A549 (cell line): ENCODE measurements at places on chromosomes 13 and 19. TPM values are rescaled to one million over a fixed set of nuclear protein-coding genes. Genes with fewer than 3 reads are reported as not detected.

The NTN5 gene
- 0.18 to 0.44 TPM (median 0.28 TPM) in 3 replicates for polyA plus RNA-seq

The ZNF559 gene
- polyA plus RNA-seq = 4.6 to 5.2 TPM (median 5.0 TPM) in 3 replicates

The PODNL1 gene
- polyA plus RNA-seq = 1.1 to 1.8 TPM (median 1.3 TPM) in 3 replicates

The SIGLEC14 gene
- polyA plus RNA-seq = not detected in 3 replicates

The TMEM150B gene
- polyA plus RNA-seq = 0.26 to 0.45 TPM (median 0.26 TPM) in 3 replicates

The DHDH gene
- 1.1 to 1.2 TPM (median 1.2 TPM) in 3 replicates for polyA plus RNA-seq

The DNASE2 gene
- polyA plus RNA-seq = 19.9 to 24.9 TPM (median 24.6 TPM) in 3 replicates

The ADPRHL1 gene
- 11.1 to 12.2 TPM (median 11.4 TPM) in 3 replicates for polyA plus RNA-seq

The SLC6A16 gene
- 2.4 to 3.2 TPM (median 3.2 TPM) in 3 replicates for polyA plus RNA-seq

The DCLK1 gene
- 0.20 to 0.25 TPM (median 0.21 TPM) in 3 replicates for polyA plus RNA-seq

The PRRG2 gene
- 0.68 to 1.1 TPM (median 1.0 TPM) in 3 replicates for polyA plus RNA-seq

The MYPOP gene
- 7.9 to 10.6 TPM (median 10.5 TPM) in 3 replicates for polyA plus RNA-seq

The BSG gene
- 528 to 583 TPM (median 579 TPM) in 3 replicates for polyA plus RNA-seq

The DIAPH3 gene
- 9.4 to 11.8 TPM (median 10.8 TPM) in 3 replicates for polyA plus RNA-seq

The ERICH4 gene
- 0.10 TPM in 1 of 3 replicates, not detected in the others for polyA plus RNA-seq

The SOX1 gene
- polyA plus RNA-seq = not detected in 3 replicates

The F10 gene
- not detected in 3 replicates for polyA plus RNA-seq

The PSG4 gene
- polyA plus RNA-seq = 0.58 to 1.0 TPM (median 0.78 TPM) in 3 replicates

The SPATA13 gene
- 2.8 to 3.1 TPM (median 2.9 TPM) in 3 replicates for polyA plus RNA-seq

The KLHL26 gene
- 2.0 TPM in 3 replicates for polyA plus RNA-seq

The NCCRP1 gene
- 0.71 to 1.1 TPM (median 0.99 TPM) in 3 replicates for polyA plus RNA-seq

The ACTMAP gene
- polyA plus RNA-seq = 14.1 to 18.5 TPM (median 14.8 TPM) in 3 replicates

The ZNF568 gene
- 1.0 to 1.7 TPM (median 1.6 TPM) in 3 replicates for polyA plus RNA-seq

The TEX26 gene
- not detected in 3 replicates for polyA plus RNA-seq

The PGLYRP2 gene
- polyA plus RNA-seq = not detected in 3 replicates

The FAM83E gene
- polyA plus RNA-seq = 0.24 to 0.45 TPM (median 0.41 TPM) in 3 replicates

The NLRP4 gene
- polyA plus RNA-seq = 0.04 TPM in 1 of 3 replicates, not detected in the others

The ZNF574 gene
- 20.9 to 21.8 TPM (median 21.1 TPM) in 3 replicates for polyA plus RNA-seq
